ENCODE measurements at places on chromosomes 6 and 20.

DNA sequence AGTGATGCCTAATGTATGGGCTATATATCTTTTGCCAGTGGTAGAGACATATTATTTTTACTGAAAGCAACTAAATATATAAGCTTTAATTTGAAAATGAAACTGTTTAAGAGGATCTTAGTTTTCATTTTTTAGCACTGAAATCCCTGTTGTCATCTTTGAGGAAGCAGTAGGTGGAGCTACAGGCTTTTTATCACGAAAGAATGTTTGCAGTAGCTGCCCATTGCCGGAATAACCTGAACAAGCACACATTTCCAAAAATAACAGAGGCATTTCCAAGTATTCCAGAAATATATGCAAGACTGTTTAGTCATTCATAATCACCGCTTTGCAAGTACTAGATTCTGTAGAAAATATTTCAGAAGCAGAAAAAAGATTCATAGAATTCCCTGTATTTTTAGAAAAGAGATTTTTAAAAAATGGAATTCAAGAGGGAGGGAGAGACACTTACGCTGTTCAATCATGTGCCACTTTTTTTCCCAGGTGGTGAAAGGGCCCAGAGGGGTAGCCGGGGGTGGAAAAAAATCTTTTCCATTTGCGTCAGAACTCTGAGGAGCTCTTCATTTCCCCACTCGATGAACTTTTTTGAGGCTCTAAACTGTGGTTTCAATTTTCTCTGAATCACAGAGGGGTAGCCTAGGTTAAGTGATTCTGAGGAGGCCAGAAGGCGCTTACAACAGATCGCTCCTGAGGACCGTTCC, 142.5 kb upstream of the FERMT1 start:
- peak; percentile 81 for DNase-seq

- DNase-seq, result no peak
These were observed 80.1 kb upstream of the MARCKS start for GRCh38 chr6:113776998-113777397.

- no peak for DNase-seq
These were observed 5.4 kb downstream of the TRIM26 start for GRCh38 chr6:30207619-30208295.

GRCh38 chr6:149503276-149503675, 18.5 kb upstream of the ZC3H12D start:
- no peak for DNase-seq

DNA sequence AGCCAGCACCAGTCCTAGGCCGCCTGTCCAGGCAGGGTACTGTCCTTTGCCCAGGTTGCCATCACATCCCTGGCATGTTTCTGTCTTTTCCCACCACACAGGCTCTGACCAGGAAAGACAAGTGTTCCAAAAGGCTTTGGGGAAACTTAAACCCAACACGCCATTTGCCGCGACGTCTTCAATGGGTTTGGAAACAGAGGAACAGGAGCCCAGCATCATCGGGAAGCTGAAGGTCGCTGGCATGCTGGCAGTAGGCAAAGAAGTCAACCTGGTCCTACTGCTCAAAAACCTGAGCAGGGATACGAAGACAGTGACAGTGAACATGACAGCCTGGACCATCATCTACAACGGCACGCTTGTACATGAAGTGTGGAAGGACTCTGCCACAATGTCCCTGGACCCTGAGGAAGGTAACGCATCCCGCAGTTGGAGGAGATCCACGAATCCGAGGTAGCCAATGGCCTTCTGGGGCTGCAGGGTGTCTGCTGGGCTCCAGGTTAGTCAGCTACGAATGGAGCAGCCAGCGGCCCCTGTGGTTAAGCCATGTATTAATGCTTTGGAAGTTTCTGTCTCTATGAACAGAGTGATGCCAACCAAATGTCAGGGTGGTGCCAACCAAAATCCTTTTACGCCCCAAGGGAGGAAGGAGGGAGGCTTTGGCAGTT, 36.2 kb downstream of the TGM3 start:
- no peak for DNase-seq

- DNase-seq, result no peak
These were observed 46.9 kb downstream of the LYRM4 start for GRCh38 chr6:5213836-5214235.

DNA sequence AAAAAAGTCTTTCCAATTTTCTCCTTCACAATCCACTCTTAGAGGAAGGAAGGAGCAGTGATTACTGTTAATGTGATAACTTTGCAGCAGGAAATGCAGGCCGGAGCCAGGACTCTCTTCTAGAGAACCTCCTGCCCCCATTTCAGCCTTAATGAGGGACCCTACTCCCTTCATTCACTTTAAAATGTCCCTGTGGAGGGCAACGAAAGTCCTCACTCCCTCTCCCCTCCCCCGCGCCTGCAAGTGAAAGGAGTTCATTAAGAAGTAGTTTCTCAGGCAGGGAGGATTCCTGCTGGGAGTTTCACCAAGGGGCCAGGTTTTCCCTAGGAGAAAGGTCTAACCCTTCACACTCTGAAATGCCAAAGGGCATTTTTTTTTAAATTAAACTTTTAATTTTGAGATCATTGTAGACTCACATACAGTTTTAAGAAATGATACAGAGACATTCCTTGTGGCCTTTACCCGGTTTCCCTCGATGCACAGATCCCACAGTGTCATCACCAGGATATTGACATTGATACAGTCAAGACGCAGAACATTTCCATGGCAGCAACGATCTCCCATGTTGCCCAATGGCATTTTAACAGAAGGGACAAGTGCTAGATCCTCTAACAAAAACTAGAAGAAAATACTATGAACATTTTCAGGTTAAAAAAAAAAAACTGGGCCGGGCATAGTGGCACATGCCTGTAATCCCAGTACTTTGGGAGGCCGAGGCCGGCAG, 6.8 kb upstream of the COMMD7 start:
- DNase-seq, result no peak

GRCh38 chr6:157603314-157603940, 219.6 kb upstream of the SNX9 start:
- no peak for DNase-seq

- no peak for DNase-seq
These were observed 14.2 kb downstream of the EBF4 start for GRCh38 chr20:2706688-2707352.

GRCh38 chr6:147983581-147984366, 358.9 kb upstream of the SASH1 start:
- DNase-seq, result no peak

DNA sequence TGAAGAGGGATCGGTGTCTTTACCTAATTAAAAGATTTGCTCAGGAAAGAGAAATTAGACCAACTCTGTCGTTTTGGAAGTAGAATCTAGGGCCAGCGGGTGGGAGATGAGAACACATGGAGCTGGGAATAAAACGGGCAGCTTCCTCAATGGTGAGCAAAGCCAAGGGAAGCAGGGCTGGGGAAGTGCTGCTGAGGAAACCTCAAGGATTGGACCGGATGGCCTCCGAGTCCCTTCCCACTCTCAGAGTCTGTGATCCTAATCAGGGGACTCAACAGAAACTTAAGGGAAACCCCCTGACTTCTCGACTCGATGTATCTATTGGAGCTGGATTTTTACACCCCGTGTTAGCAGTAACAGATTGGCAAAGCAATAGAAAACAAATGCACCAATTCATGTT, 10.8 kb downstream of the GCNT2 start:
- no peak for DNase-seq

- DNase-seq, result no peak
These were observed 332.5 kb upstream of the CITED2 start for GRCh38 chr6:139706912-139707311.
